WTC11 (cell line): ENCODE measurements at places on chromosomes 6 and 20. TPM values are rescaled to one million over a fixed set of nuclear protein-coding genes. Genes with fewer than 3 reads are reported as not detected.

DNA sequence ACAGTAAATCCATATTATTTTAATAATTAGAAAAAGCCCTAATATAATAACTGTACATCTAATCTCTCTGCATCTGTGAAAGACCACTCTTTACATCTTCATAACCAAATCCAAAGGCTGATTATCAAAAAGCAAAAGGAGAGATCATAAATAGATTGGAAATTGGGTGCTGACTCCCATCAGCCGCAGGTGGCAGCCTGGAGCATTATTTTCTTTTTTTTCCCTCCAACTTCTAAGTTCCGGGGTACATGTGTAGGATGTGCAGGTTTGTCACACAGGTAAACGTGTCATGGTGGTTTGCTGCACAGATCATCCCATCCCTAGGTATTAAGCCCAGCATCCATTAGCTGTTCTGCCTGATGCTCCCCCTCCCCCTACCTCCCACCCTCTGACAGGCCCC, 30.5 kb downstream of the LRP11 start:
- H3K27ac ChIP-seq = no peak overlapping the region
- DNase-seq = no peak
- H3K4me3 ChIP-seq = no peak overlapping the region
- no peaks in the 10 kb centered on the region for H3K27me3 ChIP-seq
- H3K36me3 ChIP-seq = peaks cover 3% of the 10 kb centered on the region

- no peak overlapping the region for H3K4me3 ChIP-seq
- no peaks in the 10 kb centered on the region for H3K36me3 ChIP-seq
- 0 out of 2 replicates have a peak, but pooled peaks cover 4% of the 10 kb centered on the region for H3K4me1 ChIP-seq
- H3K27me3 ChIP-seq = no peaks in the 10 kb centered on the region; the same call in none of the 2 replicates
Measured at GRCh38 chr20:45181639-45182038, 6.9 kb downstream of the PI3 start.

The TSBP1 gene
- not detected in 3 replicates for total RNA-seq

The TCF21 gene
- total RNA-seq = 0.11 to 0.22 TPM (median 0.14 TPM) in 3 replicates

The CLIC5 gene
- total RNA-seq = 0.22 to 0.39 TPM (median 0.32 TPM) in 3 replicates

- peak overlapping the region; percentile 87 for H3K4me3 ChIP-seq
- H3K4me1 ChIP-seq = peaks cover 51% of the 10 kb centered on the region
- H3K27ac ChIP-seq = peak overlapping the region; percentile 56
- DNase-seq = peak; percentile 42
- H3K27me3 ChIP-seq = peaks cover 98% of the 10 kb centered on the region
Measured at GRCh38 chr20:21101932-21102575, 4.1 kb downstream of the LINC00237 start.

- H3K27ac ChIP-seq = no peak overlapping the region
- H3K27me3 ChIP-seq = peaks cover 4% of the 10 kb centered on the region; the same call in 1 of the 2 replicates
- peaks cover 13% of the 10 kb centered on the region for H3K4me1 ChIP-seq
- H3K4me3 ChIP-seq = no peak overlapping the region
- H3K36me3 ChIP-seq = peaks cover 4% of the 10 kb centered on the region; the same call in 1 of the 2 replicates
- DNase-seq = no peak
Measured at GRCh38 chr20:22052025-22052650, 346.7 kb downstream of the PAX1 start.

The SLC17A3 gene
- not detected in 3 replicates for total RNA-seq

DNA sequence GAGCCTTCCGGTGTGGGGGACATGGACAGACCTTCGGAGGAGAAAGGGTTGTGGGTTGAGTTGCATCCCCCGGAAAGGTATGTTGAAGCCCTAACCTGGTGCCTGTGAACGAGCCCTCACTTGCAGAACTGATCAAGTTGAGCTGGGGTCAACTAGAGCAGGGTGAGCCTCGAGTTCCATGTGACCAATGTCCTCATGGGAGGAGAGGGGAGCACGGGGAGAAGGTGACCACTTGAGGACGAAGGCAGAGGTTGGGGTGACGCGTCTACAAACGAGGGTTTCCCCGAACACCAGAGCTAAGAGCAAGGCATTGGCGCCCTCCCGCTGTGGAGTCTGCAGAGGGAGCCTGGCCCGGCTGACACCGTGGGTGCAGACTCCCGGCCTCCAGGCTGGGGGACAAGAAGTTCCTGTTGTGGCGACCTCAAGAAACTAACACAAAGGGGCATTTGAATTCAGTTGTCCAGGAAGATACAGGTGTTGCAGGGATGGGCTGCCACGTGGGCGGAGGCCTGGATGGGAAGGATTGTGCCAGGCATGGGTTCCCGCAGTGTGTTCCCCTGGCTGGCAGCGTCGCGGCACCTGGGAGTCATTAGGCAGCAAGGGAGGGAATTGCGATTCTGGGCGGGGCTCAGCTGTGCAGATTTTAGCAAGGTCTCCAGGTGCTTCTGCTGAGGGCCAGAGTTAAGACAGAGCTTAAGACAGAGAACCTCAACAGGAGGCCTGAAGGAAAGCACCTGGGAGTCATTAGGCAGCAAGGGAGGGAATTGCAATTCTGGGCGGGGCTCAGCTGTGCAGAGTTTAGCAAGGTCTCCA, 20.4 kb upstream of the UNC93A start:
- no peak overlapping the region for H3K4me3 ChIP-seq
- H3K27me3 ChIP-seq = peaks cover 31% of the 10 kb centered on the region
- no peak overlapping the region for H3K27ac ChIP-seq
- no peak for DNase-seq
- peaks cover 36% of the 10 kb centered on the region for H3K4me1 ChIP-seq
- H3K36me3 ChIP-seq = no peaks in the 10 kb centered on the region

The GJA10 gene
- total RNA-seq = not detected in 3 replicates

DNA sequence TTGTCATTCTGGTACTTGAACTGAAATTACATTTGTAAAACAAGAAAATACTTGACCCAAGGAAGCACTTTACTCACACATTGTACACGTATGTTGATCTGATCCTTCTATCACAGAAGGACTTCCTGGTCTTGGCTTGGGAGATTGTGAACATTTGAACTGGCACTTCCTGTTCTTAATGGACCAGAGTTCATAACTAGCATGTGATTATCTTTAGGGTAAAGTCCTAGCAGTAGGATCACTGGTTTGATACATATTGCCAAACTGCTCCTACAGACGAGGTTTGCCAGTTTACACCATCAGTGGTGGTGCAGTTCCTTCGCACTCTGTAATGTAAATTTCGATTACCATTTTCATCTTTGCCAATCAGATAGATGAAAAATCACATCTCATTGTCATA, 12.7 kb downstream of the HECA start:
- DNase-seq = no peak
- H3K36me3 ChIP-seq = no peaks in the 10 kb centered on the region
- no peak overlapping the region for H3K4me3 ChIP-seq
- no peaks in the 10 kb centered on the region for H3K27me3 ChIP-seq
- H3K27ac ChIP-seq = no peak overlapping the region
- H3K4me1 ChIP-seq = peaks cover 39% of the 10 kb centered on the region

DNA sequence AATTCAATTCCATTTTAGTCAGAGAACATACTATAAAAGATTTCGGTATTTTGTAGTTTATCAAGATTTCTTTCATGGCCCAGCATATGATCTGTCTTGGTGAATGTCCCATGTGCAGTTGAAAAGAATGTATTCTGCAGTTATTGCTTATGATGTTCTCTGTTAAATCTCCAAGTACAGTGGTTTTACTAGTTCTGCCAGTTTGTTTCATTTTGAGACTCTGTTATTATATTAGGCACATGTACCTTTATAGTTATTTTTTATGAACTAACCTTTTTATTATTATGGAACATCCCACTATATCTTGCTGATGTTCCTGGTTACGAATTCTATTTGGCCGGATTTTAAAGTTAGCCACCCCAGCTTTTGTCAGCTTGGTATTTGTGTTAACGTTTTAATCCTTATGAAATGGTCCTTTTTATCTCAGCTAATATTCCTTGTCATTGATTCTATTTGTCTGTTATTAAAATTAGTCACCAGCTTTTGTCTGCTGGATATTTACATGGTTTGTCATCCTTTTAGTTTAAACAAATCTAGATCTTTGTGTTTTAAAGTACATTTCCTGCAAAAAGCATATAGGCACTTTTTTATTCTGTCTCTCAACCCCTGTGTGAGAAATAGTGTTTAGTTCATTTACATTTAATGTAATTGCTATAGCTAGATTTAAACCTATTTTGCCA, 48.9 kb downstream of the VTA1 start:
- H3K27ac ChIP-seq = no peak overlapping the region
- no peak overlapping the region for H3K4me3 ChIP-seq
- H3K4me1 ChIP-seq = no peaks in the 10 kb centered on the region
- DNase-seq = no peak
- peaks cover 6% of the 10 kb centered on the region for H3K36me3 ChIP-seq
- H3K27me3 ChIP-seq = no peaks in the 10 kb centered on the region

GRCh38 chr6:14310960-14311359, 193.4 kb downstream of the CD83 start:
- H3K27me3 ChIP-seq = no peaks in the 10 kb centered on the region; the same call in 1 of the 2 replicates
- H3K36me3 ChIP-seq = peaks cover 9% of the 10 kb centered on the region
- no peak for DNase-seq
- H3K4me1 ChIP-seq = peaks cover 42% of the 10 kb centered on the region

GRCh38 chr6:160238761-160239751, 19.6 kb downstream of the SLC22A2 start:
- no peak overlapping the region for H3K4me3 ChIP-seq
- H3K36me3 ChIP-seq = peaks cover 50% of the 10 kb centered on the region
- H3K4me1 ChIP-seq = peaks cover 45% of the 10 kb centered on the region
- no peak for DNase-seq

GRCh38 chr20:46951405-46951804, 56.8 kb downstream of the EYA2 start:
- no peak for DNase-seq
- no peaks in the 10 kb centered on the region for H3K36me3 ChIP-seq
- H3K27ac ChIP-seq = no peak overlapping the region
- H3K4me3 ChIP-seq = no peak overlapping the region
- H3K27me3 ChIP-seq = no peaks in the 10 kb centered on the region

The ANKRD6 gene
- 10.9 to 13.9 TPM (median 12.6 TPM) in 3 replicates for total RNA-seq

DNA sequence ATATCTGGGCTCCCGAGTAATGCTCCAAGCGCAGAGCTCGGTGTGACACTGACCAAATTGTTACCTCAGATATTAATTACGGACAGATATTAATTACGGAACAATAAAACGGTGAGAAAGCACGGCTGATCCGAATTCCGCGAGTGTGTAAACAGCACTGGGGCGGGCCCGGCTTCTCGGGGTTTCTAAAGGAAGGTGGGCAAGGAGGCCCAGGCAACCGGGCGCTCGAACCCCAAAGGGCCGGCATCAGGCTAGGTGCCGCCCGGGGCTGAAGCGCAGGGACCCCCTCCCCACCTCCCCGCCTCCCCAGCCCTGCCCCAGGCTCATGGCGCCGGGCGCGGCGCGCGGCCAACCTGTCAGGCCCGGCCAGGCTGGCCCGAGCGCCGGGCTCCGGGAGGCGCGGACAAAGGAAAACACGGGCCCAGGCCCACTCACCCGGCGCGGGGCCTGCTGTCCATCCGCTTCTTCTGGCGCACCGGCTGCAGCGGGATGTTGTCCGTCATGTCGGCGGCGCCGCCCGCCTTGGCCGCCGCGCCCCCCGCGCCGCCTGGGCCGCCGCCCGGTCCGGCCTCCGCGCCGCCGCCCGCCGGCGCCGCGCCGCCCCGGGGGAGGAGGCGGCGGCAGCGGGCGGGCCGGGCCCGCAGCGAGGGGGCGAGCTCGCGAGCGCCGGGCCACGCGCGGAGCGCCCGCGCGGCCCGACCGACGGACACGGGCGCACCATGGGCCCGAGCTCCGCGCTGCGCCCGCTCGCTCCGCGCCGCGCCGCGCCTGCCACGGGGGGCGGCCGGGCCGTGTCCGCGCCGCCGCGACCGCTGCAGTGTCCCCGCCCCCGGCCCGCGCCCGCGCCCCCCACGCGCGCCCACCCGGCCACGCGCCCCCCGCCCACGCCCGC, at the start of gene ATP9A:
ATP9A (minus strand) TSS at position 524 of the 892 bp plus-strand sequence; CDS start at position 503, 21 bp downstream.
- H3K27ac ChIP-seq = 0 out of 2 replicates have a peak within 1 kb of the TSS, but pooled peaks have one; percentile 36
- H3K4me1 ChIP-seq = peaks cover 9% of the 10 kb centered on the region
- H3K27me3 ChIP-seq = peaks cover 7% of the 10 kb centered on the region
- peak; percentile 39 for DNase-seq
- no peaks in the 10 kb centered on the region for H3K36me3 ChIP-seq
- H3K4me3 ChIP-seq = peak within 1 kb of the TSS; percentile 82

GRCh38 chr6:118562959-118563358, 14.9 kb downstream of the PLN start:
- H3K27ac ChIP-seq = no peak overlapping the region
- peaks cover 11% of the 10 kb centered on the region for H3K4me1 ChIP-seq

- no peak overlapping the region for H3K27ac ChIP-seq
- no peaks in the 10 kb centered on the region for H3K4me1 ChIP-seq
- no peaks in the 10 kb centered on the region for H3K27me3 ChIP-seq
- H3K36me3 ChIP-seq = peaks cover 94% of the 10 kb centered on the region
- DNase-seq = no peak
Measured at GRCh38 chr6:160048471-160048870, 73.1 kb upstream of the SLC22A1 start.

DNA sequence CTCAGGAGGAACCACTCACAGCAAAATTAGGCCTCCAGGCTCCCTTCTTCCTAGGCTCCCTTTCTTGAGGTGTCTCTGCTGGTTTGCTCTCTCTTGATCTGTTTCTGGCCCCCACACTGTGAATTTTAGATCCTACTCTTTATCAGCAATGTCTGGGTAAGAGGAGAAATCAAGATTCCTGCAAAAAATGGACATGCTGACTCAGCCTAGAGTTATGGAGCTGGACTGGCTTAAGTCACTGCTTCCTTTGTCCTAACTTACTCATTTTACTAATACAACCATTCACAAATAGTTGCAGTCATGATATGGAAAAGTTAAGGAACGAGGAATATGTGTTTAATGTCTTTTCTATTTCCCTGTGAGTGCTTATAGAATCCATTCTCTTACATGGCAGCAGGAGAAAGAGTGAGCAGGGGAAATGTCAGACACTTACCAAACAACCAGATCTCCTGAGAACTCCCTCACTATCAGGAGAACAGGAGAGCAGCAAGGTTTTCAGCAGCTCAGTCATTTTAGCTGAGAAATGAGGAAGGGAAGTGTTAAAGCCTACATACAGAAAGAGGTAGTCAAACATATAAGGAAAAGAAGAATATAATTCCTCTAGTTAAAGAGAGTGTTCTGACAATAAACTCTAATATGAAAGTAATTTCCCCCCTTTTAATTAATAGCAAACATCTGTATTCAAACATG, 160.8 kb downstream of the PDE7B start:
- H3K4me1 ChIP-seq = peaks cover 14% of the 10 kb centered on the region
- no peak overlapping the region for H3K27ac ChIP-seq
- H3K27me3 ChIP-seq = no peaks in the 10 kb centered on the region; the same call in 1 of the 2 replicates
- H3K36me3 ChIP-seq = no peaks in the 10 kb centered on the region; the same call in 1 of the 2 replicates

DNA sequence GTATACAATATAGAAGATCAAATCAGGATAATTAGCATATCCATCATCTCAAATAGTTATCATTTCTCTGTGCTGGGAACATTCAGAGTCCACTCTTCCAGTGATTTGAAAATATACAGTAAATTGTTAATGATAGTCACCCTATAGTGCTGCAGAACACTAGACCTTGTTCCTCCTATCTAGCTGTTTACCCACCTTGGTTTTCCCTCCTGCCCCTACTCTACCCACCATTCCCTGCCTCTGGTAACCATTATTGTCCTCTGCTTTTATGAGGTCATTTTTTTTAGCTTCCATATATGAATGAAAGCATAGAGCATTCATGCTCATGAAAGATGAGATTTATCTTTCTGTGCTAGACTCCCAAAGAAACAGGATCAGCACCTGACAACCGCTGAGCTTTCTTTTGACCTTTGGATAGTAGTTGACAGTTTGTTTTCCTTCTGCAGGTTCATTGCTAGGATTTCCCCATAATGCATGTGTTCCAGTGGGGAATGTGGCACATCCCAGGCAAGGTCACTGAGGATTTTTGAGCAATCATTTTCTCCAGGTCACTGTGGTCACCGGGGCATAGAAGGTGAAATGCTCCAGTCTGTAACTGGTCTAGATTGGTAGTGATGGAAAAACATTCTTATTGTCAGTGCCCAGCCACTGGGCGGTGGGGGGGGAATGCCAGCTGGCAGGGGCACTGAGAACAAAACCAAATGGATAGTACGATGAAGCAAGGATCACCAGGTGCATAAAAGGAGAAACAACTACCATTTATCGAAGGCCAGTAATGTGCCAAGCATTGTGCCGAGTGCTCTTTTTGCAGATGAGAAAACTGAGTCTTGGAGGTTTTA, 33.6 kb upstream of the BCAS1 start:
- H3K4me1 ChIP-seq = peaks cover 5% of the 10 kb centered on the region
- H3K36me3 ChIP-seq = no peaks in the 10 kb centered on the region
- H3K27me3 ChIP-seq = no peaks in the 10 kb centered on the region; the same call in 1 of the 2 replicates
- DNase-seq = no peak

The ELOVL2 gene
- 1.0 to 2.0 TPM (median 1.1 TPM) in 3 replicates for total RNA-seq
